ENCODE measurements at places on chromosomes 12 and 14. TPM values are rescaled to one million over a fixed set of nuclear protein-coding genes. Genes with fewer than 3 reads are reported as not detected.

The TSPAN11 gene
- 29.3 TPM for total RNA-seq

The OAS1 gene
- 29.0 TPM for total RNA-seq

The TSHR gene
- total RNA-seq, result not detected

The AQP2 gene
- not detected for total RNA-seq

The ADCY4 gene
- total RNA-seq, result 51.2 TPM

The PPP4R3A gene
- 61.7 TPM for total RNA-seq

The AJUBA gene
- 35.7 TPM for total RNA-seq

The POMT2 gene
- total RNA-seq, result 7.8 TPM

The KERA gene
- not detected for total RNA-seq

The TAC3 gene
- not detected for total RNA-seq

The GLRX5 gene
- total RNA-seq, result 41.7 TPM

The RAD9B gene
- 0.25 TPM for total RNA-seq

The CLEC4A gene
- total RNA-seq, result not detected

Data from dermis microvascular lymphatic vessel endothelial cell (primary cell).